ENCODE measurements at places on chromosomes 5 and 9.

GRCh38 chr9:27527702-27528075, 1.9 kb downstream of the MOB3B start:
- no peak for DNase-seq

DNA sequence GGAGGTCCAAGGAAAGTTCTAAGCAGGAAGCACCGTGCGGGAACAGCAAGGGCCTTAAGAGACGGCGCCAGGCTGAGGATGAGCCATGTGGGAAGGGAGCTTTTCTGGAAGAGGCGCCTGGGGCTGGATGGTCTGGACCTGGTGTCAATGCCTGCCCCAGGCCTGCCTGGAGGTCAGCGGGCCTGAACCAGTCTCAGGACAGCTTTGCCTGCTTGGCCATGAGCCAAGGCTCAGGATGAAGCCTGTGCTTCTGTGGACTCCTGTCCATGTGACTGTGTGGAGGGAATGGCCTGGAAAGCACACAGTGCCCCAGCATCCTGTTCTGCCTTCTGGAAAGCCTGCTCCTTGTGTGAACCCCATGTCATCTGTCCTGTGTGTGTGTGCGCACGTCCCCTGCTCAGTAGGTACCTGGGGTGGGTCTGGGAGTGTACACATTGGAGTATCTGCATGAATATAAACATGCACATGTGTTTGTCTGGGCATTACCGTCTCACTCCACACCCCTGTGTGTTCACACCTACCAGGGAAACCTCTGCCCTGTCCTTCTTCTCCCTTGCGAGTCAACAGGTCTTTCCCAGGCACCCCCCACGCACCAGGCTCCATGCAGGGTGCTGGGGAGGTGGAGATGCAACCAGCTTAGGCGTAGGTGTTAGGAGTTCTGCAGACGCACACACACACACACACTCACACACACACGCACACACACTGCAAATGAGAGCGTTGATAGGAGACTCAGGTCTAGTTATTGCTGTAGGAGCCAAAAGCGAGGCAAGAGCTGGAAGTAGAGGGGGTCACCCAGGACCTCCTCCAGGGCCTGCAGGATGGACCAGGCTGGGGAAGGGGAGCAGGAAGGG, 24.8 kb downstream of the DAB2IP start:
- peak; percentile 40 for DNase-seq

GRCh38 chr5:57174128-57174889, 450 bp downstream of the GPBP1 start:
- DNase-seq = peak; percentile 47

DNA sequence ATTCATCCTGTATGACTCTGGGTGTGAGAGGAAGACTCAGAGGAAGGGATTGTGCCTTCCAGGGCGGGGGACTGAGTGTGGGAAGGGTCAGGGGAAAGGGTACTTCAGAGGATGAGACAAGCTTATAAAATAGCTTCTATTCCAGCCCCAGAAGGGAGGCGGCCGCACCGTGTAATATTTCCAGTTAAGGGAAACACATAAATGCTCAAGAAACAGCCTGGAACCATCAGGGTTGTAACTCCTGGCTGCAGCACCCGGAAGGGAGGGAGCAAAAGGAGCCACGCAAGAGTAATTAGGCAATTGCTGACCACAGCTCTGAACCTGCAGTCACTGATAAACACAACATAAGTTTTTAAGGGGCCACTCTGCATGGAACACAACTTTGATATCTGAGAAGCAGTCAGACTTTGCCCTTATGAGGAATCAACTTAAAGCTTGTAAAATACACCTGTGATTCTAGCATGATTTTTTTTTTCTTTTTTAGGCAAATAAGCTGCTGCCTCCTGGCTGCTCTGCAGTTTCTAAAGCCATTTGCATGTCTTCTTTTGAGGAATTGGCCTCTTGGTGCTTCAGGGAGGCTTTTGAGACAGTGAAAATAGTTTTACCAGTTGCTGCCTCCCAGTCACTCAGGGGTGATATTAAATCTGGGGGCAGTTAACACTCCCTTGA, 382.7 kb downstream of the ENC1 start:
- DNase-seq = no peak

- DNase-seq = no peak
Observed at GRCh38 chr9:88477300-88477751, 57.7 kb upstream of the NXNL2 start.

DNA sequence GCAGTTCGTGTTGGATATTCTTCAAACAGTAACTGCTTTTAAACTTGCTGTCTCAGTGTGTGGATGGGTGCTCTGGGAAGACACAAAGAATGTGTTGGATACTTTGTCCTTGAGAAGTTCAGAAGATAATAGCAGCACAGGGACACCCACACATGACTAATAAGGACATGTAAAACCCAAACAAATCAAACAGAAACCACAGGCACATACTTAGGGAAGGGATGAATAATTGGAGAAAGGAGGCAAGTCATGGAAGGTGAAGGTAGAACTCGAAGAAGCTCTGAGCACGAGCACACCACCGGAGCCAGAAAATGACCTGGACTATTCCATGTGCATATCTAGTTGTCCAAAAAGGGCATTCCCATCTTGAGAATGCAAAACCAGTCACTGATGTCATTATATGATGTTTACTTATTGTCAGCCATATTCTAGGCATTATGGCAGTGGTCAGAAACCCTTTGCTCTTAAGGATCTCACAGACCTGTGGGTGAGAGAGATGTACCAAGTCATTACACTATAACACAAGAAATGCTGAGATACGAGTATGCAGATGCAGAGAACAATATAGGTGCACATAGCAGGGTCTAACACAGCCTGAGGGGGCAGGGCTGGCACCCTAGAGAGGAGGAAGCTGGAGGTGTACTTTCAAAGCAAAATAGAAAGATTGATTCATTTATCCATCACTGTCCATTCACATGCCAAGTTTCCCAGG, 152.9 kb downstream of the PIK3R1 start:
- no peak for DNase-seq

DNA sequence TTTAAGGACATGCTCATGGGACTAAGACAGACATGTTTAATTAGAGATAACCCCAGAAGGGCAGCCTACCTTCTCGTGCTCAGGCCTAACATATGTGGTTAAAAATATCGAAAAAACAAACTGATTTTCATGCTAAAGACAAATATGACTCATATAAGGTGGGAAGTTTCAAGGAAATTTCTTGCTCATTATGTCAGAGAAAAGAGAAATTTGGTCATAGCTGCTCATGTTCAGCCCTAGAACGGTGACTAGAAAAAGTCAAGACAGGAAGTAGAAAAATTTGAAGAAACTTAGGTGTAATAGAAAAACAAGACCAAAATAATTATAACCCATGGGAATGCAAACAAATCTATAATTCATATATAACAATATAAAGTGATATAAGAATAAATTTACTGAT, 120.6 kb downstream of the PRDM9 start:
- no peak for DNase-seq

- peak; percentile 63 for DNase-seq
Observed at GRCh38 chr9:95552814-95553546, 36.2 kb upstream of the PTCH1 start.

DNA sequence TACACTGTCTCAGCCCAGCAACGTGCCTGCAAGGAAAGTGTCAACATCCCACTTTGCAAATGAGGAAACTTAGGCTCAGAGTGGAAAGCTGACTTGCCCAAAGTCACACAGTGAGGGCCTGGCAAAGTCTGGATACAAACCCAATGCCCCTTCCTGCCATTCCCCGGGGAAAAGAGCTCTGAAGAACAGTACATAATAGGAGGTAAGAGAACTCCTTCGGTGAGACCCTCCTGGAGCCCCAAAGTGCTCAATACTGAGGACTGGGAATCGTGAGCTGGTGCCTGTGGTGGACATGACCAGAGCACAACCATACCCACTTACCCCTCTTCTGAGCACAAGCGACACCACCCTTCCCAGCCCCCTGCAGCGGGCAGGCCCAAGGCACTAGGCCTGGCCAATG, 13.4 kb upstream of the CPLX2 start:
- no peak for DNase-seq

DNA sequence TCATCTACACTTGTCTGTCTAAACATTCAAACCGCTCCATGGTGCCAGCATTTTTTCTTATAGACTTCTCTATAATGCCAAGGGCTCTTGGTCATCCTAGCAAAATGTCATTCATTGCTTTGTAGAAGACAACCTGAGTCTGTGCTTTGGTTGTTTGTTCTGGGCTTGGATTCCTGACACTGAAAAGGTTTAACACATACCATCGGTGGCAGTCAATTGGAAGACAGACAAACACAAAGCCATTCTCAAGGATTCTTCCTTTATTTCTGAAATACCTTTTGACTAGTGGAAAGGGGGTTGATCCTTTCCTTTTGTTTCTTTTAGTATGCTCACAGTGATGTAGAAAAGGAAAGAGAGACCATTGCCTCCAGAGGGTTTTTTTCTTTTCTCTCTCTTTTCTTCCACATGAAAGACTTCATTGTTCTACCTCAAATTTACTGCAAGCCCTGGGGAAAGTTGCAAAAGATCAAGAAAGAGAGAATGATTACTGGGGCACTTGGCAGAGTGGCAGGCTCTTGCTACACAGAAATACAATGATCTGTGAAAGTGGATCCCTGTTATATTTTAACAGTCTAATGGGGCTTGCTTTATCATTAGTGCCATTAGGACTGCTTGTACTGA, 66.4 kb upstream of the TMC1 start:
- DNase-seq = no peak

DNA sequence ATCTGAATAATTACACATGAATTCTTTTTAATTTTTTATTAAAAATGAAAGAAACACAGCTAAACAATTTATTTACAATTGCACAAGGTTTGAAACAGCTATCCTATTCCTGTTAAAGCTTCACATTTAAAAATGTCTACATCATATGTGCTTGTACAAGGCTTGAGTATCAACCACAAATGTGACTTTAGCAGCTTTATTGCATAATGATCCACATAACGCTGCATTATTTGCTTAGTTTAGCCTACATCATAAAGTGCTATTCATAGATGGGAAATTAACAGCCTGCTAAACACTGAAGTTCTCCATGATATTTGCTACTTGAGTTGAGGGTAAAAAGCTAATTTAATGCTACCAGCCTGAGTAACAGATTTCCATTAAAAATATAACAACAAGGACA, 45.0 kb downstream of the TRIM36 start:
- DNase-seq = no peak

DNA sequence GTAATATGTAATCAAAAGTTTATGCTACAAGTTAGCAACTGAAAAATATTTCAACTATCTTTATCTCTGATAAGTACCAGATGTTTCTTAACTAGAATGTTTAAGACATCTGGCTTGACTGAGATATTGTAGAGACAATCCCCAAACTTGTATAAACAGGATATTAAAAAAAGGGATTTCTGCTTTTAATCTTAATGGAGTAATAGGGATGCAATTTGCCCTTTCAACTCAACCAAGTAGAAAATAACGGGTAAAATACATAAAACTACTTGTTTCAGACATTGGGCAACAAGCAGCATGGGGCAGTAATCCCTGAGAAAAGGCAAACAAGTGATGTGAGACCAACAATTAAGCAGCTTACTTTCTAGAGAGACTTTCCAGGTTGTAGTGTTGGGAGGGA, 9.4 kb upstream of the ADAMTS12 start:
- no peak for DNase-seq

DNA sequence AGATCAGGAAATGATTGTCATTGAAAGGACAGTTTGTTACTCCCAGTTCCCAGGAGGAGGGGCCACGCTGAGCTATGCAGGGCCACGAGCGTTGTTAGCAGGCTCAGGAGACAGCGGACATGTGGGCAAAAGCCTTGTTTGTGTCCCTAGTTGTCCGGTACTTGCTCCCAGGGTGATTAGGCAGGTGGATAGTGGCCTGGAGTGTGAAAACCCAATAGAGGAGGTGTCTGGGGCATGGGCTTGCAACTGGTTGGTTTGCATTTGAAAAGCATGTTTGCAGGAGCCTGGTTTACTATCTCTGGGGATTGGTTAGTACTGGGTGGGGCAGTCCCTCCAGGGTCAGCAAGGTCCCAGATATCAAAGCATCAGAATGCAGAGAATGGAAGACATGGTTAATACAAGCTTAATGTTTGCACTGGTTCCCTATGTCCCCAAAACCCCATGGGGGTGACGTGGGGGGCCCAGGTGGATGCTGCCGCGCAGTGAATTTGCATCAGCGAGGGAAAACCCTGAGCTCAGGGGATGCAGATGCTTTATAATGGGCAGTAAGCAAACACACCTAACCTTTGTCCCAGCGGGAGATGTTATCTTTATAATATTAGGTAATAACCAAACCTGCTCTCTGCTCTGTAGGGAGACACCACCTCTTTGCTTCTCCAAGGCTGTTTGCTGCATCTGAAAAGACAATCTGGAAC, 39.7 kb downstream of the ROPN1L start:
- DNase-seq = no peak

- DNase-seq = peak; percentile 86
Observed at GRCh38 chr5:90878081-90878480, 319.5 kb downstream of the ADGRV1 start.

DNA sequence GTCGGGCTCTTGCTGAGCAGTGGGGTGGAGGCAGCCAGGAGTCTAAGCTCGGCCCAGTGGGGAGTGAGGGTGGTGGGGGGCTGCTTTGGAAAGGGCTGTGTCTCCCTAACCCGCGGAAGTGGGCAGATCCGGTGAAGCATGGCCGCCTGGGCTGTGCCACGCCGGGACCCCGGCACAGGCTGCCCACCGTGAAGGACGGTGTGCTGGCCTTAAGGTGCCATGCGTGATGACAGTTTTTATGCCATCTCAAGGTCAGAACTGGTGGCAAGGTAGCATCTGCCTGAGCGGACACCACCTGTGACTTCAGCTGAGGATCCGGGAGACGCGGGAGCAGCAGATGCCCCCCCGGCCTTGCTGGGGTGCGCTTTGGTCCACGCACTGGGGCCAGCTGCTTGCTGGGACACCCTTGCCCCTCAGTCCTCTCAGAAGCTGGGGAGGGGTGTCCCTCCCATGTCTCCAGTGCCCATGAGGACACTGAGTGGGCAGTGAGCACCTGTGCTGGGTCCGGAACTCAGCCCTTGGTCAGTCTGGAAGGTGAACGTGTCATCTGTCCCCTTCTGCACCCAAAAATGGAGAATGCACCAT, 53.9 kb downstream of the AHRR start:
- no peak for DNase-seq

- DNase-seq = no peak
Observed at GRCh38 chr9:90637626-90638025, 5.0 kb downstream of the DIRAS2 start.

- DNase-seq = peak; percentile 92
Observed at GRCh38 chr5:74934949-74935751, 69.0 kb upstream of the FAM169A start.

DNA sequence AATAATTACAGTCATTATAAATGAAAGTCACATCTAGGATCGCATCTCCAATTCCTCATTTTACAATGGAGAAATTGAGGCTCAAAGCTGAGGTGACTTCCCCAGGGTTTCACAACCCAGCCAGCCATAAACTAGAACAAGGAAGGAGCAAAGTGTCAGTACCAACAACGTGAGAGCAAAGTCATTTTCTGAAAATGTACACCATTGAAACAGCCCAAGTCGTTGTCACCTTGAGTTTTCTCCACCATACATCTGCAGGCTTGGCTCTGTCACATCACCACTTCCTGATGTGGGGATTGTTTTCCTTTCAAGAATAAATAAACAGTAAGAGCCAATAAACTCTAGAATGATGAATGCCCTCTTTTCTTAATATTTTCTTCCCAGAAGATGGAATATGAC, 184.5 kb upstream of the PTGER4 start:
- no peak for DNase-seq

All from dermis blood vessel endothelial cell (primary cell).